ENCODE measurements at places on chromosomes 12 and 14. TPM values are rescaled to one million over a fixed set of nuclear protein-coding genes. Genes with fewer than 3 reads are reported as not detected.

DNA sequence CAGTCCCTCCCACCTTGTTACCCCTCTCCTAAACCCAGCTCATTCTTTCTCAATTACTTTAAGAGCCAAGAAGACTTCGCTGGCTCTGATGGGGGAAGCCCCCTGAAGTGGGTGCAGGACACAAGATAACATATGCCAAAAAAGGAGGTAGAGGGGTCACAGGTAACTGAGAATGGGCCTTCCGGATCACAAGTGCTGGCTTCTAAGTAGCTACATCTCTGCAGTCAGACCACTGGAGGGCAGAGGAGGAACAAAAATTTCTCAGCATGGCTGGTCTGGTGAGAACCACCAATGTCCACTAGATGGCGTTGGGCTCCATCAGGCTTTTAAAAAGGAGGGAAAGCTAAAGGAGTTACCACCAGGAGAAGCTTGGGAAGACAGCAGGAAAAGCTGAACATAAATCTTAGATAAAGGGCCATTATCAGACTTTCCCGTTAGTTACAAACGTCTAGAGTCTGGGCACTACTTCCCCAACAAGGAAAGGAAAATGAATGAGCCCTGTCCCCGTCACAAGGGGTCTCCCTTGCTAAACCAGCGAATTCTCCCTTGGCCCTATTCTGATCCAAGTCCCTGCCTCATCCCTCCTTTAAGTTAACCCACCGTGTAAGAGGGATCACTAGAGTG, 11.6 kb upstream of the CDH24 start:
- H3K4me1 ChIP-seq: peaks cover 57% of the 10 kb centered on the region
- DNase-seq: no peak
- no peaks in the 10 kb centered on the region for H3K27me3 ChIP-seq
- H3K36me3 ChIP-seq: peaks cover 38% of the 10 kb centered on the region

GRCh38 chr14:103067231-103067954, 10.0 kb upstream of the CDC42BPB start:
- H3K36me3 ChIP-seq: no peaks in the 10 kb centered on the region
- peaks cover 45% of the 10 kb centered on the region for H3K4me1 ChIP-seq
- H3K27ac ChIP-seq: peak overlapping the region; percentile 93
- no peak overlapping the region for H3K4me3 ChIP-seq

DNA sequence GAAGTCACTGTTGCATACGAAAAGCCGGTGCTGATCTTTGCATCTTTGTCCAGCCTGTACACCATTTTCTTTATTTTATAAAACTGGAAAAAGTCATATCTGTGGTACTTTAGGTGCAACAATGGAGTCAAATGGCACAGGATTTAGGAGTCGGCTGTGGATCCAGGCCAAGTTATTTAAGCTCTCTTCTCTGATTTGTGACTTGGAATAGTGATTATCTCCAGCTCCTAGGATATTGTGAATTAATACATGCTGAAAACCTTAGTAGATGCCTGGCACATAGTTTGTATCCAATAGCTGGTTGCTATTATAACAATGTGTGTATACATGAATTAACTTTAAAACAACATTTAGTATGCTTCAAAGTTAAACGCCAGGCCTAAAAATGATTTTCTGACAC, 6.2 kb upstream of the CCER1 start:
- H3K27ac ChIP-seq: no peak overlapping the region
- H3K27me3 ChIP-seq: no peaks in the 10 kb centered on the region
- peaks cover 4% of the 10 kb centered on the region for H3K4me1 ChIP-seq

- no peaks in the 10 kb centered on the region for H3K36me3 ChIP-seq
- H3K27me3 ChIP-seq: no peaks in the 10 kb centered on the region
- no peak overlapping the region for H3K4me3 ChIP-seq
- peaks cover 17% of the 10 kb centered on the region for H3K4me1 ChIP-seq
- no peak for DNase-seq
- H3K27ac ChIP-seq: no peak overlapping the region
These were observed 1.9 kb upstream of the SEL1L start for GRCh38 chr14:81535396-81536164.

EPYC gene
- total RNA-seq: not detected

PRIMA1 gene
- total RNA-seq: 1.5 TPM

- H3K36me3 ChIP-seq: no peaks in the 10 kb centered on the region
- DNase-seq: no peak
- H3K4me1 ChIP-seq: no peaks in the 10 kb centered on the region
These were observed 463.2 kb upstream of the MGAT4C start for GRCh38 chr12:86719381-86719780.

RNASE3 gene
- not detected for total RNA-seq

PLEK2 gene
- total RNA-seq: 17.9 TPM

CISTR gene
- not detected for total RNA-seq

GRCh38 chr12:6532927-6533652, 1.2 kb upstream of the GAPDH start:
- no peaks in the 10 kb centered on the region for H3K27me3 ChIP-seq
- peaks cover 44% of the 10 kb centered on the region for H3K36me3 ChIP-seq
- no peak for DNase-seq
- H3K4me1 ChIP-seq: peaks cover 71% of the 10 kb centered on the region
- H3K27ac ChIP-seq: peak overlapping the region; percentile 99
- peak overlapping the region; percentile 99 for H3K4me3 ChIP-seq
